Urinary bladder (tissue), 4 donors: ENCODE measurements at places on chromosomes 5 and 9. TPM values are rescaled to one million over a fixed set of nuclear protein-coding genes. Genes with fewer than 3 reads are reported as not detected.

Gene SLC6A7
- not detected for total RNA-seq

Gene LCN9
- total RNA-seq, result not detected

Gene GLIPR2
- 54.9 TPM for total RNA-seq

Gene ELOVL7
- total RNA-seq, result 2.6 TPM

Gene MTMR12
- 32.6 TPM for total RNA-seq

Gene FAM151B
- total RNA-seq, result 17.7 TPM

Gene C1QTNF3
- total RNA-seq, result 87.9 TPM

Gene GABRA6
- total RNA-seq, result not detected

Gene LCN1
- not detected for total RNA-seq

Gene SPINK5
- total RNA-seq, result 0.21 TPM

Gene SHOC1
- not detected for total RNA-seq

Gene PCBD2
- 11.9 TPM for total RNA-seq

Gene COL5A1
- total RNA-seq, result 622 TPM

Gene PCDHB10
- total RNA-seq, result 5.0 TPM

Gene FAM81B
- 0.42 TPM for total RNA-seq

Gene PCDHGA1
- 1.2 TPM for total RNA-seq

Gene SHISAL2B
- not detected for total RNA-seq

Gene IL3
- total RNA-seq, result not detected

Gene NR5A1
- not detected for total RNA-seq

Gene PCDHB11
- total RNA-seq, result 7.3 TPM

Gene PCDHA12
- 0.90 TPM for total RNA-seq

Gene LYSMD3
- 48.1 TPM for total RNA-seq

Gene IGIP
- total RNA-seq, result 25.0 TPM

Gene PALM2AKAP2
- 15.6 TPM for total RNA-seq

Gene CDH10
- 1.5 TPM for total RNA-seq

Gene DCAF10
- 39.0 TPM for total RNA-seq

Gene ARSI
- total RNA-seq, result 16.8 TPM

Gene ADAMTS6
- 23.1 TPM for total RNA-seq

Gene CBY3
- total RNA-seq, result not detected

Gene STC2
- total RNA-seq, result 3.4 TPM

Gene PIP5KL1
- 0.48 TPM for total RNA-seq

Gene SLC4A9
- 0.11 TPM for total RNA-seq

Gene SPATA31D4
- total RNA-seq, result not detected

Gene ZNF879
- 11.9 TPM for total RNA-seq

Gene ADGRD2
- total RNA-seq, result not detected
